Stimulated activated CD4-positive, alpha-beta T cell treated with anti-CD3 and anti-CD28 coated beads, Interleukin-2, amount 100 ng/mL, for 48 hours (primary cell): ENCODE measurements at places on chromosomes 11 and 22.

DNA sequence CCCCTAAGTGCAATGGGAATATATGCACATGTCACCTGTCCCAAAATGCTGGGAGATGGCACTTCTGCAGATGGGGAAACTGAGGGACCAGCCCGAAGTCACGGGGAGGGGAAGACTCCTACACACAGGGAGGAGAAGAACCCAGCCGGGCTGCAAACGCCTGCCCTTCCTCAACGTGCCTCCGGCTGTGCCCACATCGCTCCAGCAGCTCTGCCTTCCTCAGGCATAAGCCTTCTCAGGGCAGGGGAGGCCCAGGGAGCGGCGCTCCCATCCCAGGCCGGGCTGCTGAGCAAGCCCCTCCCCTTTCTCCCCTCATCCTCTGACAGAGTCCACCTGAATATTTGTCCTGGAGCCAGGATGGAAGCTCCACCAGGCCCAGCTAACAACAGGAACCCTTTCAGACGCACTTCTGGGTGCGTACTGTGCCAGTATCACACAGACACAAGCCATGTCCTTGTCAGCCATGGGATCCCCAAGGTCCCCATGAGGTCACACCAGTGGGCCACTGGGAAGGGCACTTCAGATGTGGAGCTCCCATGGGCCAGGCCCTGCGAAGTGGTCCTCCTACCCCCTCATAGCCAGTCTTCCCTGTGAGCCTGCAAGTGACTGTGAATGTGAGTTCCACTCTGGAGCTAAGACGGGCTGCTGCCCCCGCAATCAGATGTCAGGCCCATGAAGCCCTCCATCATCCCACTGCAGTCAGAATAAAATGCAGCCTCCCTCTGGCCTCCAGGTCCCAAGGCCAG is 2.5 kb upstream of the CD81 start:
- no peak for DNase-seq

- DNase-seq, result peak; percentile 12
Observed at GRCh38 chr22:19419464-19420178, 11.9 kb downstream of the HIRA start.

- DNase-seq, result peak; percentile 27
Observed at GRCh38 chr11:128692753-128693415, 988 bp upstream of the FLI1 start.

DNA sequence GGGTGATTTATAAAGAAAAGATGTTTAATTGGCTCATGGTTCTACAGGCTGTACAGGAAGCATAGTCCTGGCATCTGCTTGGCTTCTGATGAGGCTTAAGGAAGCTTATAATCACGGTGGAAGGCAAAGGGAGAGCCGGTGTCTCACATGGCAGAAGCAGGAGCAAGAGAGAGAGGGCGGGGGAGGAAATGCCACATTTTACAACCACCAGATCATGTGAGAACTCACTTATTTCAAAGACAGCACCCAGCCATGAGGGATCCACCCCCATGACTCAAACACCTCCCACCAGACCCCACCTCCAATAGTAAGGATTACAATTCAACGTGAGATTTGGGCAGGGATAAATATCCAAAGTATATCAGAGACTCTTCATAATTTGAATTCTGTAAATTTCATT is 200.7 kb downstream of the MSANTD4 start:
- DNase-seq, result no peak

- no peak for DNase-seq
Observed at GRCh38 chr22:37545703-37546436, 14.4 kb upstream of the CDC42EP1 start.

DNA sequence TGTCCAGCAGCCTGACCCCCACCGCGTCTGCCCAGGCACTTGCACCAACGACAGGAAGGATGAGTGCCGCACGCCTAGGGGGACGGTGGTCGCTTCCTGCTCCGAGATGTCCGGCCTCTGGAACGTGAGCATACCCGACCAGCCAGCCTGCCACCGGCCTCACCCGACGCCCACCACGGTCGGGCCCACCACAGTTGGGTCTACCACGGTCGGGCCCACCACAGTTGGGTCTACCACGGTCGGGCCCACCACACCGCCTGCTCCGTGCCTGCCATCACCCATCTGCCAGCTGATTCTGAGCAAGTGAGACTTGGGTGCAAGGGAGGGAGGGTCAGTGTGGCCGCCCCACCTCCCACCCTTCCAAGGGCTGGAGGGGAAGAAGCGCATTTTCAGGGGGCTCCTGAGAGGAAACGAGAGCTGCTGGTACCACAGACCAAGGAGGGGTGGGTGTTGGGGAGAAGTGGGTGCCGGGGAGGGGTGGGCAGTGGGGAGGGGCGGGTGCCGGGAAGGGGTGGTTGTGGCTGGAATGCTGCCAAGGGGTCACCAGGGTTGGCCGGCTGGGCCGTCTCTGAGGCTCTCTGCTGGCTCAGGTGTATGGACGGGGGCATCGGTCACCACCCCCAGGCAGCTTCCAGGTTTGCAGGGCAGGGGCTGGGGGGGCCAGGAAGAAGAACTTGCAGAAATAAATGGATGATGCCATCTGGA is 27.7 kb upstream of the MUC5B start:
- no peak for DNase-seq

GRCh38 chr11:61720597-61720996 is 31.8 kb upstream of the MYRF start:
- DNase-seq, result no peak

DNA sequence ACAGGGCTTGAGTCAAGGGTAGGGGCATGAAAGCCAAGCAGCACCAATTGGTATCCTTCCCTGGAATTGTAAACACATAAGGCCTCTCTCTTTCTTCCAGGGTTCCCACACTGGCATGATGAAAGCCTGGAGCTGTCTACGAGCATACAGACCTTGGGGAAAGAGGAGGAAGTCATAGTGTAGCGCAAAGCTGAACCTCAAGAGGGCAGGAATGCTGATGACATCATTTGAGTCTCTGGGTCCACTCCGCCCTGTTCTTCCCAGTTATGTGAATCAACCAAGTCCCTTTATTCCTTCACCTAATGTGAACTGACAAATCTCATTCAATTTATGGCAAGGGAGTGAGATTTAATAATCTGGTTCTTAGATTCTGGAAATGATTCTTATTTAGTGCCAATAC is 266.4 kb upstream of the NCAM1 start:
- no peak for DNase-seq

- DNase-seq, result no peak
Observed at GRCh38 chr11:134573857-134574256, 161.8 kb upstream of the B3GAT1 start.

GRCh38 chr11:120314861-120315260 is 10.2 kb upstream of the TLCD5 start:
- no peak for DNase-seq

GRCh38 chr22:25930788-25931310 is 188.9 kb downstream of the MYO18B start:
- no peak for DNase-seq

DNA sequence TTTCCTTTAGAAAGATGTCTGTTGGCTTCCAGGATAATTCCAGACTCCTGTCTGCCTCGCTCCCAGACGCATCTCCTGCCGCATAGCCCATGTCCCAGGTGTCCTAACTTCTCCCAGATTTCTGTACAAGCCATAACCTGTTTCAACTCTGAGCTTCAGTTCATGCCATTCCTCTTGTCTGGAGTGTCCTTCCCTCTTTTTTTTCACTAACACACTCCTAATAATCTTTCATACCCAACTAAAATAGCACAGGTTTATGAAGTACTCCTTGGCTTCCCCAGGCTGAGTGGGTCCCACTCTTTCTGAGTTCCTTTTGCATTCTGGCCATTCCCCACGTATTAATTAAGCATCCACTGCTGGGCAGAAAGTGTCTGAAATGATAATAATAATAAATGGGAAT is 123.0 kb downstream of the LDLRAD3 start:
- DNase-seq, result no peak

GRCh38 chr11:69298267-69299022 is 4.5 kb downstream of the MYEOV start:
- DNase-seq, result no peak

DNA sequence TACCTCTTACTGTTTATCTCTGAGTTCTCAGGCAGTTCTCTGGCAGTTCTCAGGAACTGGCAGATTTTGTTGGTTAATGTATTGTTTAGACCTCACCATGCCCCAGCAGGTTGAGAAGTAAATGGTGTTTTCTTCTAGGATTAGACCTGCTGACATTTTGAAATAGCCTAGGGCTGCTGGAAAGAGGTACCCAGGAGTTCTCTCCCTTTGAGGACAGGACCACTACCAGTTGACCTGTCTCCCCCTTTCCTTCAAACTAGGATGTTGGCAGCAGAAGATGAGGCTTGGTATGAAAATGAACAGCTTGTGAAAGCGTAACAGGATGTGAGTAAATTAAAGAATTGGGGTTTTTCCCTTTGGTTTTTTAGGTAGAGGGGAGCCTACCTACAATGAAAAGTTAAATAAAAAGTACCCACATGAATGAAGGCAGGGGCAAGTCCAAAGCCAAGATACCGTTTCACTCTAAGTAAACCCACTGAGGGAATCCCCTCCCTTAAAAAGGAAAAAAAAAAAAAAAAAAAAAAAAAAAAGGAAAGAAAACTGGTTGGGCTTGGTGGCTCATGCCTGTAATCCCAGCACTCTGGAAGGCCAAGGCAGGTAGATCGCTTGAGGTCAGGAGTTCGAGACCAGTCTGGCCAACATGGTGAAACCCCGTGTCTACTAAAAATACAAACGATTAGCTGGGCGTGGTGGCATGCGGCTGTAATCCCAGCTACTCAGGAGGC is 96.2 kb downstream of the PDHX start:
- peak; percentile 15 for DNase-seq

DNA sequence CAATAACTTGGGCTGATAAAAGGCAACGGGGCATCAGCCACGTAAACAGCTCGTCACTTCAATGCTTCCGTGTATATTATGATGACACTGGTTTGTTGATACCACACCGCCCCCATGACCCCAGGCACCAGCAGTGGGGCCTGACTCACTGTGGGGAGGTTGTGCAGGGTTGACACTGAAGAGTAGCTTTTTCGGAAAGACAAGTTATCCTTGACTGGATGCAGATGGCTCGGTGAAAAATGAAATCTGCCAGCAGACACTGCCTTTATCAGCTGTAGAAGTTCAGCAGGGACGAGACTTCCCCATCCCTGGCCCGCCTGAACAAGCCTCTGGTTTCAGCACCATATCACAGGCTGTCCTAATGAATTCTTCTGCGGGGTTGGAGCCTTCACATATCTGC is 55.6 kb downstream of the WT1 start:
- DNase-seq, result no peak

- no peak for DNase-seq
Observed at GRCh38 chr11:131770801-131771200, 400.4 kb downstream of the NTM start.

DNA sequence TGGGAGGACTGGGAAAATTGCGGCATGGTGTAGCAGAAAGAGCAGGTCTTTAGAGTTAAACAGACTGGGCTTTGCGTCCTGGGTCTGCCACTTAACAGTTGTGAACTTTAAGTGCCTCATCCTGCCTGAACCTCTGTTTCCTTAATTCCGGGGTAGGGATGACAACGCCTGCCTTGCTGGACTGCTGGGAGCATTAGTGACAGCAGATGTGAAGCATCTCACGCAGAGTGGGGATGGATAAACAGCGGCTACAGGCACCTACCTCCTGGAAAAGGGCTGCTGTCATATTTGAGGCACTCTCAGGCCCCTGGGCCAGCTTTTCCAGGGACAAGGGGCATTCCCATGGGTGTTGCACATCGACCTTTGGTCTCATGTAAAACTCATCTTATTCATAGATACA is 572.2 kb downstream of the TBC1D22A start:
- DNase-seq, result no peak

DNA sequence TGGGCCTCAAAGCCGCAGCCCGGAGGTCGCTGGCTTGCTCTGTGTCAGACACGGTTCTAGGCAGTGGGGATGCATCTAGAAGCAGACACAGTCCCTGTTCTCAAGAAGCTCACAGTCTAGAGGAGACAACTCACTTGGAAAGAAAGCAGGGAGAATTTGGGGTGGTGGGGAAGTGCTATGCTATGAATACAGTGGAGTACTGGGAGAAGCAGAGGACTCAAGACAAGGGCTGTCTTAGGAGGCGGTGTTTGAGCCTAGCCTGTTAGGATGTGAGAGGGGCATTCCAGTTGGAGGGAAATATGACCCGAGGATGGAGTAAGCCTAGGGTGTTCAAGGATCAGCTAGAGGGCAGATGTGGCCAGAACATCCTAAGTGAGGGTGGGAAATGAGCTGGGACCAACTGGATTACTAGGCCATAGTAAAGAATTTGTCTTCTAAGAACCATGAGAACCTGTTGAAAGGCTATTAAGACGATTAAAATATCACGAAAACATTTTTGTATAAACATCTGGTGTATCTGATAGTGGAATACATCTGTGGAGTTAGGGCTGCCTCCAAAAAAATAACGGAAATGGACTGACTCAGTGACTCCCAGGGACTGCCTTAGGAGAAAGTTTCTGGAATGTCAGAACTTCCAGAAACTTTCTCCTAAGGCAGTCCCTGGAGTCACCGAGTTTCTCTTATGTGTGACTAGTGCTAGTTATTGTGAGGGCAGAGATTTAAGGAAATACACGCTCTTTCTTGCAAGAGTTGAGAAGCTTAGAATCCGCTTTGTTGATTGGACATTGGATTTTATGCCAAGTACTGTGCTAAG is 1.1 kb upstream of the PITPNB start:
- DNase-seq, result no peak

DNA sequence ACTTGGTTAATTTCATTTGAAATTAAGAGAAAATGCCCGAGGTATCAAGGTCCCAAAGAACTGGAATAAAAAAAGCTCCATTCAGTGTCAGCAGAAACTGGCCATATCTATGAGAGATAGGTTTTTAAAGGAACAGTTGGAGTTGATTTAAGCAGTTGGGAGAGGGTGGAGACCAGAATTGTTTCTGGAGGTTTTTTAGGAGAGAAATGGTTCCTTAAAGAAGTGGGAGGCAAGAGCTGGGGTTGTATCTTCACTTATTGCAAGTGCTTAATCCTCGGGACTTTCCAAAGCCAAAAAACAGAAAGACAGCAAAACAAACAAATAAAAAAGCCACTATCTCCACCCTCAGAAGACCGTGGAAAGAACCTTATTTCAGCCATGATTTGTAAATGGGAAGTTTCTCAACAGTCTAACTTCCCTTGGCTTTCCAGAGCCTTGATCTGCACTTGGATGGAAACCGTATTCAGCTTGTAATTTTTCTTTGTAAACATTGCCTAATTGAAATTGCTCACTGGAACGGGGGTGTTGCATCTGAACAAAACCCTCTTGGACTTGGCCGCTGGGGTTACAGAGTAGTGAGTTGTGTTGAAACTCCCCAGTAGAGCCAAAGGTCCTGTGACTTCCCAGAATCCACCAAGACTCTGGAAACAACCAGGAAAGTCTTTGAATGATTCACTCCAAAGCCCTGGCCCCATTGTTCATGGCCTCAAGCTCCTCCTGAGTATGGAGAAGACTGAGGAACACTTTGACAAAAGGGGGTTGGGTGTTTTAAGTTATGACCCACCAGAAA is 115.6 kb downstream of the SLC1A2 start:
- no peak for DNase-seq
